Vagina (tissue), 2 donors: ENCODE measurements at places on chromosomes 1 and 21. TPM values are rescaled to one million over a fixed set of nuclear protein-coding genes. Genes with fewer than 3 reads are reported as not detected.

DNA sequence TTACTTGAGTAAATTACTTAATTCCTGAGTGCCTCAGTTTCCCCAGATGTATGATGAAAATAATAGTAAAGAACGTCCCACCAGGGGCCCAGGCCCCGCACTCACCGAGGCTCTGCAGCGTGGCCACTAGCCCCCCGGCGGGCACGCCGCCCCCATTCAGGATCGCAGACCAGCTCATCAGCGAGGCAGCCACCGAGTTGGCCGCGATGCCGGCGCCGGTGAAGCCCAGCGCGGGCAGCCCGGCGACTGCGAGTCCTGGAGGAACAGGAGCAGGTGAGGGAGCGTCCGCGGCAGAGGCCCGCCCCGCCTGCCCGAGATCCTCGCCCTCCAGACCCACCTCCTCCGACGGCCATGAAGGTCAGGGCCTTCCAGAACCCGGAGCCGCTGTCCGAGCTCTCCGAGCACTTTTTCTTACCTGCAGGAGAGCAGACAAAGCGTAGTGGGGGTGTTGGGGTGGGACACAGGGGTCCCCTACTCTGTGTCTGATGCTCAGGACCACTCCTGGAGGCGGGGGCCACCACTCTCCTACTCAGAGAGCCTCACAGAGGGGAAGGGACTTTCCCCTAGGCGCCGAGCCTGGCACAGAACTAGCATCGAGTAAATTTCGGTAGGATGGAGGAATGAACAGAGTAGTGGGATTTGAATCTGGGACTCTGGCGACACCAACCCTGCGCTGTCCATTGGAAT is 3.7 kb downstream of the IFI6 start:
- no peak for DNase-seq

- no peak for DNase-seq
These were observed 178.4 kb upstream of the CXADR start for GRCh38 chr21:17334484-17334883.

DNA sequence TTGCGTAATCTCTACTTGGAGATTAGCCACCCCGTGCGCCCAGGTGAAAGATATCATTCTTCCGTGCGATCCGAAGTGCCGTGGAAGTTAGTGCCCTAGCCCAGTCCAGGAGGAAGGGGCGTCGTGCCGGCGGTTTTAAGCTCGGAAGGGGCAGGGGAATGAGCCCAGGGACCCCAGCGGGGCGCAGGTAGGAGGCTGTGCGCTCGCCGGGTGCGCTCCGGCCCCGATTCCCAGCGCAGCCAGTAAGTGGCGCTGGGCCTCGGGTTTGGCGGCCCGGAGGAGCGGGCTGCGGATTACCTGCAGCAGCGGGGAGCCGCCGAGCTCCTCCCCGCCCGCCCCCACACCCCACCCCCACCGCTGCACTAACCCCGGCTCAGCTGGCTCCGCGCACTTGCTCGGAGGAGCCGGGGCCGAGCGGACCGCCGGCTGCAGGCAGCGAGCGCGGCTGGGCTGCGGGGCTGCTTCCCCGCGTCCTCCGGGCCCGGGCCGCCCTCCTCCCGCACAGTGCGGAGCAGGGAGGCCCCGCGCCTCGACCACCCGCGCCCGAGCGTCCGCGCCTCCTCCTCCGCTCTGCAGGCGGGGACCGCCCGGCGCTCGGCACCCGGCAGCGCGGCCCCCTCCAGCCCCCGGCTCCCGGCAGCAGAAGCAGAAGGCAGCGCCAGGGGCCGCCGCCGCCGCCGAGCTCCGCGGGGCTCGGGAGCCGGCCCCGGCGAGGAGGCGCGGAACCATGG is at the start of gene RYR2:
Gene RYR2, plus strand, starts transcription at position 390 of the 731 bp plus-strand sequence. Its CDS starts 338 bp downstream, at position 728.
- no peak for DNase-seq

DNA sequence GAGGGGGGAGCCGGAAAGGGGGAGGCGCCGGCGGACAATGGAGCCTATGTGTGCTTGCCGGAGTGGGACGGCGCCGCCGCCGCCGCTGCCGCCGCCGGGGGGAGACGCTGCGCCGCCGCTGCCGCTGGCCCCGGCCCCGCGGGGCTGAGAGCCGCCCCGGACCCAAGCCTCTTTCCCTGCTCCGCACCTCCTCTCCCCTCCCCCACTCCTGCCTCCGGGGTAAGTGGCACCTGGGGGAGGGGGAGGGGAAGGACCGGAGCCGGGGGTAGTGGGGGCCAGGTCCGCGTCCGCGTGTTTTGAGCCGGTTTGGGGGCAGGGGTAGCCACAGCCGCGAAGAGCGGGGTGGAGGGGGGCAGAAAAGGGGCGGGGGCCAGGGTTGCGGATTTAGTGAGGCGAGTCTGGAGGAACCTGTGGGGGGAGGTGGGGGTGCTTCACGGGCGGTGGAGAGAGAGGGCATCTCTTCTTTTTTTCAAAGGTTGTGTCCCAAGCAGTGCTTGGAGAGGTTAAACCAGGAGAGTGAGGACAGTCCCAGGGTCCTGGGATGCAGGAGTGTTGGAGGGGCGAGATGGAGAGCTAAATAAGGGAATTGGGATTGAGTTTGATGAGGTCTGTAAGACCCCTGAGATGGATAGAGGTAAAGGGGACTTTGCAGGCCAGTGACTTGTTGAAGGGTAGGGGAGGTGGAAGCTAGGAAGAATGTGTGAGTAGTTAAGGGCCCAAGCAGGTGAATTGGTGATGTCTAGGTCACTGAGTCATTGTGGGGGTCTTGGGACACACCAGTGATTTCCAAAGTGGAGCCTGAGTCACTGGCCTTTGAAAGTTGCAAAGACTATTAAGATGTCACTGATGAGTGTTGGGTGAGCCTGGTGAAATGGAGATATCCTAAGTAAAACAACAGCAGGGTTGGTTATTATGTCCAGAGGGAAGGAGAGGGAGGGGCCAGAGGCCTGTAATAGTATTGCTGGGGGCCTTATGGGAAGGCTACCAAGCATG is 59.1 kb downstream of the BCL9 start:
- DNase-seq, result no peak

GRCh38 chr1:183034682-183035081 is 11.5 kb downstream of the LAMC1 start:
- DNase-seq, result no peak

DNA sequence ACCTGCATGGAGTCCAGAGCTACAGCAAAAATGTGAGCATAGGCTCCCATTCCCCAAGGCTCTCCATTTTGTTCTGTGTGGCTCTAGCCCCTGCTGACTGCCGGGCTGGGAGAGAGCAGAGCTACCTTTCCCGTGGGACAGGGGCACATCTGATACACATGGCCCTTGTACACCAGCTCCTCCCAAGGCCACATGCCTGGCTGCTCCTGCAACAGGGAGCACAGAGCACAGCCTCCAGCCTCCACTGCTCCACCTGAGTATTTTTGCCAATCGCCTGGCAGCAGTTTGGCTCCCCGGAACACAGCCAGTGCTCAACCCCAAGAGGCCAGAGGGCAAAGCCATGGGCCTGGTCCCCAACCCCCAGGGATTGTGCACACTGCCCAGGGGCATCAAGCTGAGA is 146.5 kb downstream of the CHD1L start:
- no peak for DNase-seq

- DNase-seq, result no peak
These were observed 19.9 kb downstream of the WNT4 start for GRCh38 chr1:22123071-22123390.

DNA sequence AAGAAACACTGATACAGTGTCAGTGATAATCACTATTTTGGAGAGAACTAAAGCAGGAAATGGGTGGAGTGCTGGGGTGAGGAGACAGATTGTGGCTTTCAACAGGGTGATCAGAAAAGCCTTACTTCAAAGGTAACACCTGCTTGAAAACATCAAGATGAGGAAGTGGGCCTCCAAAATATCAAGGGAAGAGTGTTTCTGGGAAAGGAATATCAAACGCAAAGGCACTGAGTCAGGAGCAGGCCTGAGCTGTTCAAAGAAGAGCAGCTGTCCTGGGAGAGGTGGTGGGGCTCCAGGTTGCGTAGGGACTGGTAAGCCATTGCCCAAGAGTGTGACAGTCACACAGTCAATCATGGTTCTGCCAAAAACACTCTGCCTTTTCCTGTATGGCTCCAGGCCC is 47.1 kb upstream of the ATP1A1 start:
- DNase-seq, result no peak

DNA sequence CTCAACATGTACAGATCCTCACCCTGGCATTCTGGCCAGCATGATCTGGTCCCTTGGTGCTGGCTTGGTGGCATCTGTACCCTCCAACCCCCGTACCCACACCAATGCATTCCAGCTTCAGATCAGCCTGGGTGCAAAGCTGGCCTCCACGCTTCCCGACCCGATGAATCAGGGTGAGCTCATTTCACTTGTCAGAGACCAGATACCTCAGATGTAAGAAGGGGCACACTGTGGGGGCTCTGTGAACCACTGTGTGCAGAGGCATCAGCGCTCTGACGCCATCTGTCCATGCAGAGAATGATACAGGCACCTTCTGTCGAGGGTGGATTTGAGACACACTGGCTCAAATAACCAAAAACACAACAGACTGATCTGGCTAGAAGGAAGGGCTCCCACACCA is 76.6 kb downstream of the DMRTB1 start:
- no peak for DNase-seq

- no peak for DNase-seq
These were observed 5.1 kb upstream of the NAV1 start for GRCh38 chr1:201533836-201534235.

DNA sequence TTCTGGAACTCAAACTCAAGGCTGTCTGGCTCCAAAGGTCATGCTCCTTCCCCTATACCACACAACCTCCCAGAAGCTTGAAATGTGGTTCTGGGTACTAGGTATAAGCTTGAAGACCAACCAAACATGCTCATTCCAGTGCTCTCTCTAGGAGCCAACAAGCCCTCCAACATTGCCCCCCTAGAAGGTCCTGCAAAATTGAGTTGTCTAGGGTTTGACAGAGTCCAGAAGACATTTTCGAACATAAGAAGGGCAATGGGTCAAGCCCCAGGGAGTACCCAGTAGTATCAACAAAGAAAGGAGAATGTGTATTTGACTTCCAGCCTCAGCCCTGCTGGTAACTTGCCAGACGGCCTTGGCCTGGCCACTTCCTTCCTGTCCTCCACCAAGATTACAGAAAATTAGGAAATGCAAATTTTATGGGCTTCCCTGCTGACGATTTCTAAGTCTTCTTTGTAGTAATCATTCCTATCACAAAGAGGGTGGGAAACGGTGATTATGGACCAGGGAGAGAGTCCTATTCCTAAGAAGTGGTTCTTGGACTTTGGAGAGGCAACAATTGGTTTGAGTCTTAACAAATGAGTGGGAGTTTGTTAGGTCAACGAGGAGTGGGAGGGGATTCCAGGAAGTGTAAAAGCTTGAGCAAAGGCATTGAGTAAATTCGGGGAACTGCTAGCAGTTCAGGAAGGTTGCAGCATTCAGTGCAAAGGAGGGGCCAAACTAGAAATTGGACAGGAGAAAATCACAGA is 18.7 kb upstream of the SLAMF1 start:
- DNase-seq, result no peak

GRCh38 chr1:226702318-226702956 is 36.6 kb downstream of the ITPKB start:
- DNase-seq, result no peak

- no peak for DNase-seq
These were observed 26.2 kb upstream of the C1orf105 start for GRCh38 chr1:172394141-172394751.

DNA sequence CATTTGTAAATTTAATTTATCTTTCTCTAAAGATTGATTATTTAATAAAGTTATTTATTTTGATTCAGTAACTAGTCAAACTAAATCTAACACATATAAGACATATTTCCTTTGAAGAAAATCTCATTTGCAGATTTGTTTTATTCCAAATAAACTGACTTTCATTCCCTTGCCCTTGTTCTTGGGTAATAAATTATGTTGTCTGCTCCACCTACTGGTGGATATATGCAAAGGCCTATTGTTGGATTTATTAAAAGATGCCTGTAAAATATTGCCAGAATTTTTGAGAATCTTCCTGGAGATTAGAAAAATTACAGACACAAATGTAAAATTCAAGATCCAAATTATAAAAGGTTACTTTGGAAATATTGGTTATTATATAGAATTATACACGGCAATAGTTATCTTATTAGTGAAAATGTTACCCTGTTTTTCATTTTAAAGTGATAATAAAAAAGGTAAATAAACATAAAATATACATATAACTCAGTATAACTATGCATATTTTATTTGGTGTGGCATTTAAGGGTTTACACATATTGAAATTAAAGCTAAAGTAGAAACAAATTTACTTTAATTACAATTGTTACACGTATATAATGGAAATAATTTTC is 116.1 kb downstream of the SPATA17 start:
- DNase-seq, result no peak

DNA sequence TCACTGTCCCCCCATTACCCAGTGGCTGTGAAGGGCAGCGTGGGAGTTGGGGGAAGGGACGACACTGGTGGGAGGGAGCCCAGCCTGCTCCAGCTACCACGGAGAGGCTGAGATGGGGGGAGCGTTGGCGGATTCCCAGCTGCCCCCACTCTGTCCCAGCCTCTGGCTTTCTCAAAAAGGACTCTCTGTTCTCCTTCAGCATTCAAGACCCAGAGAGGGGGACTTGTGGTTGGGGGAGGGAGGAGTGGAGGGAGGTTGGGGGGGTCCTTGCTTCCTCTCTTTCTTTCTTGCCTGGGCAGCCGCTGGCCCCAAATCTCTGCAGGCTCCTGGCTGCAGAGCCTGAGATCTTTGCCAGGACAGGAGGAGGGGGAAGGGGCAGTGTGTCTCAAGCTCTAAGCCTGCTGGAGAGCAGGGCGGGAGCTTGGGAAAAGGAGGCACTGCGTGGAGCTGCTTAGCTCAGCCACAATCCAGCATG is 2.2 kb downstream of the ATP1A2 start:
- DNase-seq, result no peak

- no peak for DNase-seq
These were observed 161.8 kb downstream of the NFIA start for GRCh38 chr1:61244114-61244513.

KCNK2 gene
- total RNA-seq, result 2.5 TPM

TNFAIP8L2 gene
- 7.6 TPM for total RNA-seq

GUCA2B gene
- total RNA-seq, result not detected

HRNR gene
- total RNA-seq, result not detected

MAN1C1 gene
- 31.4 TPM for total RNA-seq

FAM167B gene
- 3.7 TPM for total RNA-seq

CFAP74 gene
- not detected for total RNA-seq
